ENCODE measurements at places on chromosomes 16 and 17.

GRCh38 chr16:58614212-58614611 is 15.4 kb downstream of the CNOT1 start:
- DNase-seq = no peak

DNA sequence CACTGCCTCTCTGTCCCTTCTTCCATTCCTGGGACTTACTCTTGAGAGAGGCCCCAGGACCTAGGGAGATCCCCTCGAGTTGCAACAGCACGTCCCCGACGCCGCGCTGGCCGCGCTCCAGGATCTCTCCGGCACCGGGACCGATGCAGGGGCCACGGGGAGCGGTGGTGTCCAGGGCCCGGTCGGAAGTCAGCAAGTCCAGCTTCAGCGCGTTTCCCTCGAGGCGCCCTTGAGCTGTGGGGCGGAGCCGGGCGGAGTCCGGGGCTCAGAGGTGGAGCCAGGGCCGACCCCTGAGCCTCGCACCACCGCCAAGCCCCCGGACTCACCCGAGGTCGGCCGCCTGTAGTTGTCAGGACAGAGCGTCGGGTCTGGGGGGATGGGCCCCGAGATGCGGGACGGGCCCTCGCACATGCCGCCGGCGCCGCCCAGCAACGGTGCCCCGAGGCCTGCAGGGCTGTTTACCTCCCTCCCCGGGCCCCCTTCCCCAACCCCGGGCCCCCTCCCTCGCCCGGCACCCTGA is 458 bp downstream of the ENKD1 start:
- no peak for DNase-seq

- DNase-seq = no peak
Measured at GRCh38 chr17:39123627-39124026, 27.8 kb downstream of the PLXDC1 start.

GRCh38 chr17:45225964-45226530 is 4.4 kb downstream of the FMNL1 start:
- no peak for DNase-seq
